ENCODE measurements at places on chromosomes 13 and 19.

DNA sequence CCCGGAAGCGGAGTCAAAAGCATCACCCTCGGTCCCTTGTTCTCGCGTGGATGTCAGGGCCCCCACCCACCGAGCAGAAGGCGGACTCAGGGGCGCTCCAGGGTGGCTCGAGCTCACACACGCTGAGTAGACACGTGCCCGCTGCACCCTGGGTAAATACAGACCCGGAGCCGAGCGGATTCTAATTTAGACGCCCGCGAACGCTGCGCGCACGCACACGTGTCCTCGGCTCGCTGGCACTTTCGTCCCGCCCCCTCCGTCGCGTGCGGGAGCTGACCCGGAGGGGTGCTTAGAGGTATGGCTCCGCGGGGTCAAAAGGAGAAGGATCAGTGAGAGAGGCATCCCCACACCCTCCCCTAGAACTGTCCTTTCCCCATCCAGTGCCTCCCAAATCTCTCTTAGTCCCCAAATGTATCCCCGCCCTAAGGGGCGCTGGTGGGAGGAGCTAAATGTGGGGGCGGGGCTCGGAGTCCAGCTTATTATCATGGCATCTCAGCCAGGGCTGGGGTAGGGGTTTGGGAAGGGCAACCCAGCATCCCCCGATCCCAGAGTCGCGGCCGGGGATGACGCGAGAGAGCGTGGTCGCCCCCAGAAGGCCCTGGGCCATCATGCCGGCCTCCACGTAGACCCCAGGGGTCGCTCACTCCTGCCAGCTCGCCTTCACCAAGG is 451 bp upstream of the ICAM5 start:
- DNase-seq: peak; percentile 37

DNA sequence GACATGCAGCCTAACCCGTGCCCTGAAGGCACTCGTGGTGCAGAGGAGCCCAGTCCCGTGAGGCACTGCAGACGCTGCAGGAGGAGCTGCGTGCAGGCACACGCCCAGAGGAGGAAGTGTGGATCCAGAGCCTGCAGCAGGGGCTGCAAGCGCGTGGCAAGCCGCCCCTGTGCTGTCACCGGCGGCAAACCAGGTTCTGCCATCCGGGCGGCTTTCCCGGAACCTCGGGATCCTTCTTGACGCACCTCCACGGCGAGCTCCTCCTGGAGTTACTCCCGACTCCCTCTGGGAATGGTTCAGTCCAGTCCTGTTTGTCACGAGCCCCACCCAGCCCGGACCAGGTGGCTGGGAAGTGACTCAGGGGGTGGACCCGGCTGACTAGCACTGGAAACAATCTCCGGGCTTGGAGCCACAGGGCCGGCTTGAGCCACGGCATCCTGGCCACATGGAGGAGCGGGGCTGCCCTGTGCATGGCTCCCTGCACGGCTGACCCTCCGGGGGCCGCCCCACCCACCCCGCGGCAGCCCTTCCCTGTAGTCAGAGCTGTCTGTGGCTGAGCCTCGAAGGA is 10.2 kb downstream of the DPP9 start:
- no peak for DNase-seq

DNA sequence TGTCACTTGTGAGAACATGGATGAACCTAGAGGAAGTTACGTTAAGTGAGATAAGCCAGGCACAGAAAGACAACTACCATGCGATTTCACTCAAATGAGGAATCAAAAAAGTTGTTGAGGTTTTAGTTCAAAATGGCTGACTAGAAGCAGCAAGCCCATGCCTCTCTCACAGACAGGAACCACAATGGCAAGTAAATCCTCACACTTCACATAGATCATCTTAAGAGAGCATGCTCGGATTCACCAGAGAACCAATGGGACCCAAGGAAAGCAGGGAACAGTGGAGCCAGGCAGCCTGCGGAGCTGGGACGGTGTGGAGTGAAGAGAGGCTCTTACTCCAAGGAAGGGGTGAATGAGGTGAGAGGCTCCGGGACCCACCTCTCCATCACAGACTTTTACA is 581.0 kb downstream of the UQCRFS1 start:
- DNase-seq: no peak

DNA sequence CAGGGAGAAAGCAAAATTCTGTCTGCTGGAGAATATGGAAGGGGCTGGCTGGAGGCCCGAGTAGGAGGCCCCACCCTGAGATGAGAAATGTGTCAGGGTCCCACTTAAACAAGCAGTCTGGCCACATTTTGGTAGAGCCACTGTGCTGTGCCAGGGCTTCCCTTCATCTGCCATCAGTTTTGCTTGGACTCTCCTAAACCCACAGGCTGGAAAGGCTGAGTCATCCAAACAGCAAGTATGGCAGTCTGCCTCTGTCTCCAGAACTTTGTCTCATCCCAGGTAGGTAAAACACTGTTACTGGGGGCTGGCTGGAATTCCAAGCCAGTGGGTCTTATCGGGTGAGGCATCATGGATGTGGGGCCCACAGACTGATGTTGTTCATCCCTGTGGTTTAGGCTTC is 1390.6 kb downstream of the UQCRFS1 start:
- DNase-seq: no peak

DNA sequence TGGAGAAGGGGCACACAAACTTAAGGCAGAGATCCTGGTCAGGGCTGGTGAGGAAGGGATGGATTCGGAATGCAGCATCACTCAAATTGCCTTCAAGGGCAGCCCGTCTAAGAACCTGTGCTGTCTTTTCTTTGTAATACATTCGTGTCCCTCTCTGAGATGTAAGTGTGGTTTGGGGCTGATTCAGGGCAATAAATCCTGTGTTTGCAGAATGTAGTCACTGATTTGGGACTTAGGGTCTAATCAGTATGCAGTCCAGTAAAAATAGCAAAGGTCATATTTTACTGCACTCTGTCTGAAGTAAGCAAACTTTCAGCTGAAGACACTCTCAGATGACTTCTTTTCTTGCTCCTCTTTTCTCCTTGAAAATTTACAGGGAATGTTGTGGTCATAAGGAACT is 93.8 kb upstream of the C1QTNF9B start:
- no peak for DNase-seq

- no peak for DNase-seq
These were observed 22.9 kb upstream of the SLC35E1 start for GRCh38 chr19:16595097-16595496.

DNA sequence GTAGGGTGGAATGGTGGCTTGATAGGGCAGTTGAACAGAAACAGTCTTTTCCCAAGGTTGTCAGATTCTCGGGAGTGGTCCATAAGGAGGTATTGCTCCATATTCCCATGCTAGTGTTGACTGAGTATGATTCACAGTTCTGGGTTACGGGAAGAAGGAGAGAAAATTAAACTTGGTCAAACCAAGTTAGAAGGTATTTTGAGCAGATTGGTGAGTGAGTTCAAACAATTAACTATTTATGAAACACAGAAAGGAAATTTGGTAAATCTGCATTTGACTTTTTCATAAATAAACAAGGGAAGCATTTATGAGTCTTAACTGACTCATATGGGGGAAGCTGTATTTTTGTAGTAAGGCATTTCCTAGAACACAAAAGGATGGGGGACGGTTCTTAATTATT is 2419.4 kb downstream of the PCDH9 start:
- no peak for DNase-seq

DNA sequence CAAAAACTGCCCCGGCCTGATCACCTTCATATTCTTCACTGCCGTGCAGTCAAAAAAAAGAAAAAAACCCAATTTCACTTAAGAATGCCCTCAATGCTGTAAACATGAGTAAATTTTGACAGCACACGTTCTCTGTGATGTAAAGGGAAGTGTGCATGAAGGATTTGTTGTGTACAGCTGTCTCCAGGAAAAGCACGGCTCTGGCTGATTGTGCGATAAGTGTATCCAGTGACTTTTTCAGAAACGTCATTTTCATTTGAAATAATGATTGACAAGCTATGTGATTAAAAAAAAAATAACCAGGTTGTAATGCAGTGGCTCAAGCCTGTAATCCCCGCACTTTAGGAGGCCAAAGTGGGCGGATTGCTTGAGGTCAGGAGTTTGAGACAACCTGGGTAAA is 39.6 kb downstream of the ANKRD10 start:
- no peak for DNase-seq

GRCh38 chr19:52785506-52785905 is 1.1 kb downstream of the ZNF600 start:
- no peak for DNase-seq

All from NCI-H524 treated with DMSO at 0.1 percent for 48 hours (cell line).